ENCODE measurements at places on chromosomes 5 and 9.

GRCh38 chr5:21603796-21604195 is 1249.3 kb downstream of the CDH12 start:
- no peak for DNase-seq

DNA sequence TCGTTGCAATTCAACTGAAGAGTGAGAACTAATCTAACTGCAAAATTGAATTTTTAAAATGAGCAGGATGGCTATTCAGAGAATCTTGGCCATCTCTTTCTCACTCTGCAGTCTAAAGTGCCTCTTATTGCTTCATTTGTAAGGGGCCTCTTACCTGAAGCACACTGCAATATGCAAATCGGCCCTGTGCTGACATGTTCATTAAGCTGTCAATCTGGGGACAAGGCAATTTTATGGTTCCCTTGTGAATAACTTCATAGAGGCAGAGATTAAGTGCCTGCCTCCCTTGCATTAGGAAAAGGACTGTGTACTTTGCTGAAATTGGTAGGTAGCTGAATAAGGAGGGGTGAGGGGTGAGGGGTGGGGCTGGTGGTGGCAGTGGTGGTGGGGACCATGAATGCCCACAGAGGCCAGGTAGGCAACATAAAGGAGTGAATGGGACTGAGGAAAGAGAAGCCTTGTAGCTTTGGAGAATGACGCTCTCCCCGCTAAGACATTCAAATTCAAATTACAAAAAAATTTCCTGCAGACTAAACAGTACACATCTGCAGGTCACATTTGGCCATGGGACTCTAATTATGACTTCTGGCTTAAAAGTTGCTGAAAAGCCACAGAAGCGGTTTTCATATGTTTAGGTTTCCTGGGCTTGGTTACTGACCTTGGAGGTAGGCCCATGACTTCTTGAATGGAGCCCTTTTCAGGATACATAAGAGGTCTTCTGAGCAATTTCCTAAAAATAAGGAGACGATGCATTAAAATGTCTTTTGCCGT is 25.0 kb downstream of the TNFSF8 start:
- DNase-seq = no peak

- DNase-seq = no peak
Observed at GRCh38 chr5:132207778-132208177, 19.9 kb downstream of the P4HA2 start.

DNA sequence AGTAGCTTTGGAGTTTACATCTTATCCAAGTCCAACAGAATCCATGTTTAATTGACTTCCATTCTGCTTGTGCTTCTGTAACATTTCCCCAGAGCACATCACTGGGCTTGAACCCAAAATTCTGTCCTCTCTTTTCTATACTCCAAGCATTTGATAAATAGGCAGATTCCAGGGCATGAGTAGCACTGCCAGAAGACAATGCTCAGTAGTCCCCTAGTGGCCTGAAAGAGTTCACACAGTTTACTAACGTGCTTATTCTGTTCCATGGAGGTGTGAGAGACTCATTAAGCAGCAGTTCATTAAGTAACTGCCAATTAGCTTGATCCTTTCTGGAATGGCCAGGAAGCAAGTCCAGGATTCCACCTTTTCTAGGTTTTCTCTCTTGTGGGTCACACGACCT is 9.4 kb upstream of the GABRA6 start:
- no peak for DNase-seq

- no peak for DNase-seq
Observed at GRCh38 chr9:105062222-105062855, 134.4 kb upstream of the ABCA1 start.

DNA sequence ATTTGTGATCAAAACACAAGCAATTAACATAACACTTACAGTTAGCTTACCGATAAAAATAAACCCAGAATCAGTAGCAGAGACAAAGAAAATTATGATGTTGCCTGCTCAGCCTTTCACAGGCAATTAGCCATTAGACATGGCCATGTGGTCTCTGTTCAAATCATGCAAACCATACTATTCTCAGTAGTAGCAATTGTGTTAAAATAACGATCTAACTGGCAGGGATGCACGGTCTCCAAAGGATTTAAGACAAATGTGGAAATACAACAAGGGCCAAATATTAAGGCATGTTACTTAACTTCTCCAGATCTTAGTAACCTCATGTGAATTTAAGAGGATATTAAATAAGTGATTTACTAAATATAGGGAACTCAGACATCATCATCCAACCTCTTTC is 59.5 kb downstream of the PTBP3 start:
- no peak for DNase-seq

GRCh38 chr5:141485321-141486055 is 658 bp downstream of the PCDHGC4 start:
- no peak for DNase-seq

- DNase-seq = no peak
Observed at GRCh38 chr9:129344641-129345495, 166.8 kb upstream of the IER5L start.

- peak; percentile 73 for DNase-seq
Observed at GRCh38 chr9:130680836-130681768, 12.5 kb upstream of the EXOSC2 start.

DNA sequence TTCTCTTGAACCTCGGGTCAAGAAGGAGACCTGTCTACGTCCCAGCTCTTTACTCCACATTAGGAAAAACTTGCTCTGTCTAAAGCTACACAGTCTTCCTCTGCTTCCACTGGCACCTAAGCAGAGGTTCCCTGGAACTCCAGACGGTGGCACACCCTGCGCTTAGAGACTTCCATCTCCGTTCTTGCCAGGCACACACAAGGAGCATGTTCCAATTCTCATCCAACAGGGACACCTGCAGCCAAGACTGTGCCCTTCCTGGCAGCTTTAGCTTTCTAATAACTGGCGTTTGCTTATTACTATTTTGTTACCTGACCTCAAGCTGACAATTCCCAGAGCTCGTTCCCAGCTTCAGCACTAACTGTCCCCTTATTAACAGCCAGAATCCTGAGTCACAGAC is 16.0 kb downstream of the CAPSL start:
- DNase-seq = no peak

DNA sequence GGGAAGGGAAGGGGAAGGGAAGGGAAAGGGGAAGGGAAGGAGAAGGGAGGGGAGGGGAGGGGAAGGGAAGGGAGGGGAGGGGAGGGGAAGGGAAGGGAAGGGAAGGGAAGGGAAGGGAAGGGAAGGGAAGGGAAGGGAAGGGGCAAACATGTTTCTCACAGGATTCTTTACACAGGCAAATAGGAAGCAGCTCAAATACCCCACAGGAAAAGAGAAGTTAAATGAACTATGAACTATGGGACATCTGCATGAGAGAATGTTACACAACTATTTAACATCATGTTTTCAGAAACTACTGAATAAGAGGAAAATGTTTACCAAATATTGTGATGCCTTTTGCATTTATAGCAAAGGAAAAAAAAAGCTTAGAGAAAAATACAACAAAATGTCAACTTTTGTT is 125.4 kb upstream of the SLC30A5 start:
- no peak for DNase-seq

DNA sequence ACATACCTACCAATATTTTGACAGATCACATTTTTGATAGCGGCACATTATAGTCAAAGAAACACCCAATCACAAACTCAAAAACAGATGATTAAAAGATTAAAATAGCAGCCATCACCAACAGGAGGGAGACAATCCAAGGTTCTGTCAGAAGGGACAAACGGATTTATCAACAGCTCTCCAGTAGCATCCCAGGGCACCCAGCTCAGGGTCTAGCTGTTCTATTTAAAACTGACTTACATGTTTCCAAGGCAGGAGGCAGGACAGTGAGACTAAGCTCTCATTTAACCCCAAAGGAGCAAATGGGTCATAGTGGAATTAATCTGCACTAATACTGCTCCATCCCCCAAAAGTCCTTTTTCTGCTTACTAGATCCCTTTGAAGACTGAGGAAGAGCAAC is 3.2 kb downstream of the AGTPBP1 start:
- DNase-seq = no peak

DNA sequence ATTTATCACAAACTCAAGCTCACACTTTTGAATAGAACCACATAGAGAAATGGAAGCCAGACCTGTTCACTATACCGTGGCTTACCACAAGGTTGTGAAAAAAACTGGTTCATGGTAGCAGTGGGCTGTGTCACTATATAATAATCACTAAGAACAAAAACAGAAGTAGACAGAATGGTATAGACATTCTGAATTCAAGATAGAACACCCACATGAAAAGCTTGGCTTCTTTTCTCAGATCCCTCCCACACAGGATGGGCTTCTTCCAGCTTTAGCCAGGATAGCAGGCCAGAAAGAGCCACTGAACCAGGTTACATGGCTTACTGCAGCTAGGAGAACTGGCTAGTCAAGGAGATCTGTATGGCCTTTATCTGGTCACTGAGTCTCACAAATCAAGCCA is 6.1 kb upstream of the NRG2 start:
- no peak for DNase-seq

- DNase-seq = peak; percentile 84
Observed at GRCh38 chr5:139763930-139764791, 31.4 kb upstream of the PSD2 start.

- DNase-seq = no peak
Observed at GRCh38 chr9:114924327-114924726, 6.1 kb downstream of the TNFSF8 start.

- DNase-seq = no peak
Observed at GRCh38 chr5:51388488-51389287, 5.4 kb downstream of the ISL1 start.

GRCh38 chr9:636931-637591 is 204.4 kb upstream of the DMRT1 start:
- DNase-seq = no peak
